ENCODE measurements at places on chromosomes 1 and 21.
A peak's percentile ranks its signal among the peaks of the same experiment; 100 is the strongest.

- no peaks in the 10 kb centered on the region for H3K27me3 ChIP-seq
- H3K36me3 ChIP-seq, result no peaks in the 10 kb centered on the region
- DNase-seq, result peak; percentile 97
- no peak overlapping the region for H3K4me3 ChIP-seq
- peak overlapping the region; percentile 88 for H3K27ac ChIP-seq
Measured at GRCh38 chr1:9473032-9473807, 66.0 kb upstream of the SLC25A33 start.

GRCh38 chr1:208587110-208587509 lies 342.9 kb upstream of the PLXNA2 start:
- no peak overlapping the region for H3K4me3 ChIP-seq
- DNase-seq, result no peak
- H3K36me3 ChIP-seq, result no peaks in the 10 kb centered on the region

DNA sequence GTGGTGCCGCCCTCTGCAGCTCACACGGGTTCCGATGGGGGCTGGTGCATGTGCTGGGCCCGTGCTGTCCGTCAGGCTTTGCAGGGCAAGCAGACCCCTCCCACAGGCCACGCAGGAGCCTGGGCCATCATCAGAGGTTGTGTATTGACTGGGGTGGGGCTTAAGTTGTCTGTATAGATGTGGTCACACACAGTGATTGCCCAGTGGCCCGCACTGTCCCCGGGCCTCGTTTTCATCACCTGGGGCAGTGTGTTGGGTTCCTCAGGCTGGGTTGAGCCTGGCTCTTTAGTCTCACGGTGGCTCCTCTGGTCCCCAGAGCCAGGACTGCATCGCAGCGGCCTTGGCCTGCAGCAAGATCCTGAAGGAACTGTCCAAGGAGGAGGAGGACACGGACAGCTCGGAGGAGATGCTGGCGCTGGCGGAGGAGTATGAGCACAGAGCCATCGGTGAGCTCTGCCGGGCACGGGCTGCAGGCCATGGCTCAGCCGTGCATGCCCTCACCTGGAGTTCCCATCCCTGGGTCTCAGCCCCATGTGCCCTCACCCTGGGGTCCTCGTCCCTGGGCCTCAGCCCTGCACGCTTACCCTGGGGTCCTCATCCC lies 44.1 kb downstream of the TRPM2 start:
- no peaks in the 10 kb centered on the region for H3K27me3 ChIP-seq
- no peak overlapping the region for H3K27ac ChIP-seq
- H3K4me1 ChIP-seq, result no peaks in the 10 kb centered on the region
- no peak for DNase-seq
- H3K36me3 ChIP-seq, result no peaks in the 10 kb centered on the region

GRCh38 chr1:85992791-85993190 lies 163.8 kb downstream of the COL24A1 start:
- H3K4me3 ChIP-seq, result peak overlapping the region; percentile 3
- DNase-seq, result no peak
- H3K27ac ChIP-seq, result no peak overlapping the region
- no peaks in the 10 kb centered on the region for H3K36me3 ChIP-seq
- H3K27me3 ChIP-seq, result no peaks in the 10 kb centered on the region

GRCh38 chr21:41712201-41712600 lies 54.7 kb downstream of the RIPK4 start:
- H3K27me3 ChIP-seq, result no peaks in the 10 kb centered on the region
- no peak overlapping the region for H3K4me3 ChIP-seq
- H3K4me1 ChIP-seq, result peaks cover 19% of the 10 kb centered on the region
- no peak for DNase-seq
